ENCODE measurements at places on chromosomes 7 and 10.

GRCh38 chr7:128110641-128111364 is 79.6 kb upstream of the LRRC4 start:
- no peak overlapping the region for H3K27ac ChIP-seq
- H3K27me3 ChIP-seq = no peaks in the 10 kb centered on the region
- H3K36me3 ChIP-seq = no peaks in the 10 kb centered on the region
- peaks cover 20% of the 10 kb centered on the region for H3K4me1 ChIP-seq

GRCh38 chr7:26143298-26144048 is 8.5 kb upstream of the NFE2L3 start:
- no peak overlapping the region for H3K4me3 ChIP-seq
- H3K27ac ChIP-seq = no peak overlapping the region
- no peaks in the 10 kb centered on the region for H3K36me3 ChIP-seq
- DNase-seq = no peak
- H3K4me1 ChIP-seq = no peaks in the 10 kb centered on the region
- no peaks in the 10 kb centered on the region for H3K27me3 ChIP-seq

- H3K36me3 ChIP-seq = no peaks in the 10 kb centered on the region
- no peak for DNase-seq
- H3K27me3 ChIP-seq = peaks cover 10% of the 10 kb centered on the region
- no peaks in the 10 kb centered on the region for H3K4me1 ChIP-seq
These were observed 911 bp upstream of the ZP3 start for GRCh38 chr7:76423666-76424412.

GRCh38 chr10:127892743-127893142 is at the start of gene CLRN3:
CLRN3 (minus strand) TSS chr10:127892941; CDS start chr10:127892784, 157 bp downstream.
- no peaks in the 10 kb centered on the region for H3K4me1 ChIP-seq
- no peak within 1 kb of the TSS for H3K27ac ChIP-seq
- DNase-seq = no peak
- no peaks in the 10 kb centered on the region for H3K36me3 ChIP-seq

DNA sequence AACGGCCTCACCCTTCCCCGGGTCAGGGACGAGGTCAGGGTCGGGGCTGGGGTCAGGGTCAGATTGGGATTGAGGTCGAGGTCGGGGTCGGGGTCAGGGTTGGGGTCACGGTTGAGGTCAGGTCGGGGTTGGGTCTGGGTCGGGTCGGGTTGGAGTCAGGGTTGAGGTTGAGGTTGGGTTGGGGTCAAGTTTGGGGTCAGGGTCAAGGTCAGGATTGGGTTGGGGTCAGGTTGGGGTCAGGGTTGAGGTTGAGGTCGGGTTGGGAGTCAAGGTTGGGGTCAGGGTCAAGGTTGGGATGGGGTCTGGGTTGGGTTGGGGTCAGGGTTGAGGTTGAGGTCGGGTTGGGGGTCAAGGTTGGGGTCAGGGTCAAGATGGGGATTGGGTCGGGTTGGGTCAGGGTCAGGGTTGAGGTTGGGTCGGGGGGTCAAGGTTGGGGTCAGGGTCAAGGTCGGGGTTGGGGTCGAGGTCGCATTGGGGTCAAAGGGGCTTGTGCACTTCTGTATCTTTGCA is 131.4 kb downstream of the VIPR2 start:
- no peaks in the 10 kb centered on the region for H3K27me3 ChIP-seq
- H3K4me3 ChIP-seq = no peak overlapping the region
- peak overlapping the region; percentile 17 for H3K27ac ChIP-seq
- H3K36me3 ChIP-seq = no peaks in the 10 kb centered on the region
- no peak for DNase-seq

- H3K27ac ChIP-seq = no peak overlapping the region
- peaks cover 21% of the 10 kb centered on the region for H3K36me3 ChIP-seq
- no peaks in the 10 kb centered on the region for H3K27me3 ChIP-seq
- no peak overlapping the region for H3K4me3 ChIP-seq
- DNase-seq = no peak
These were observed 41.4 kb downstream of the NRF1 start for GRCh38 chr7:129652914-129653313.

Data from DND-41 (cell line).